ENCODE measurements at places on chromosomes 2 and 18.

DNA sequence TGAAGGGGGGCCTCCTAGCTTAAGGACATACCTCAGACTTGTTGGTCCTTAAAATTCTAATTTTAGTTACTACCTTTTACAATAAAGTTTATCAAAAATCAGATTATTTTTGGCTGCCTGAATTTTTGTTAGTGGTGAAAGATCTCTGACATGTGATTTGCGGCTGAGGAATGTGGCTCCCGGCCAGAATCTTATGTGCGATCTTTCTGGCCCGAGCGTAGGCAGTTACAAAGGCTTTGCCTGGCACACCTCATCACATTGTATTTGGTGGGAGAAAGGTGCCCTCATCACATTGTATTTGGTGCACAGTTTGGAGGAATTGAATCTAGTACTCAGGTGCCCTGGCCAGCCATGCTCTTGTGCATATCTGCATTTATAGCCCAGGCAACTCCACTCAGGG, 289.1 kb downstream of the GULP1 start:
- no peak for DNase-seq

DNA sequence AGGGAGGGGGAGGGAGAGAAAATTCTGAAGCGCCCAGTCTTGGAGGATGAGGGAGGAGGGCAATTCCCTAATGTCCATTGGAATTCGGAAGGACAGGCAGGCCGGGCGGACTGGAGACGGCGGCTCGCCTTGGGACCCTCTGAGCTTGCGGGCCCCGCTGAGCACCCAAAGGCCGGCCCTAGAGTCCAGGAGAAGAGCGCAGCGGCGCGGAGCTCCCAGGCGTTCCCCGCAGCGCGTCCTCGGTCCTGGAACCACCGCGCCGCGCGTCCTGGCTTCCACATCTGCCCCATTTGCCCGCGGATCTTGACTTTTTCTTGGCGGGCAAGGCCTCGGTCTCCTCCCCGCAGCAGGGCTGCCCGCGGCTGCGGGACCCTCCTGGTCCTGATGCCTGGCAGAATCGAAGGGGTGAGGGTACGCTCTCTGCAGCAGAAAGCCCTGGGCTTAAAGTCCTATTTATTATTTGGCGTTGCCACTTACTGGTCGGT, 675 bp upstream of the MLPH start:
- no peak for DNase-seq

GRCh38 chr2:75288760-75289159, 89.4 kb upstream of the TACR1 start:
- no peak for DNase-seq

DNA sequence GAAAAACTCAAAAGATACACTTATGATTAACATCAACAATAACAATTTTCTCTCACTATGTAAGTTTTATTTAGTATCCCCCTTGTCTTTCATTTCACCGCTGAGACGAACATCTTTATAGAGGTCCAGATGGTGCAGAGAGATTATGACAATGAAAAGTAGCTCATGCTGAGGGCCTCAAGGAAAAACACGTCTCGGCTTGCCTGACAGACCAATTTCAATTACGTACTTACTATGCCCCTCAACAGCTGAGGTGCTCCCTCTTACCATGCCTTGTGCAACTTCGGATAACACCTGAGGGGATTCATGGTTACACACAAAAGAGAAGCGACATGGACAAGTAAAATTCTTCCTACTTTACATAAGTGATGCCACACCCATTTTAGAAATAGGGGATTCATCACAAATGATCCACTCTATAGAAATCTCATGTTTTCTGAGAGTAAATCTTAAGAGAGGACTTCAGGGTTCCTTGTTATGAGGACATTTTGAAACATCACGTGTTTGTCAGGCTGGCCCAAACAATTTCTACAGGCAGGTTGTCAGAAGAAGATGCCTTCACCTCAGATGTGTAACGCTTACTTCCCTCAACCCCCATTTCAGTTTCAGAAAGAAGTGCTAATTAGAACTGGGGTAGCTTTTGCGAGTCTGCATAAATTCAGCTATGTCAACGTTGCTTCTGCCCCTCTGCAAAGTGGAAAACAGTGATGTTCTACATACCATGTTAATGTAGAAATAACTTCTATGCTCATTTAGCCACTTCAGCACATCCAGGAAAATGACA, 191.4 kb downstream of the NRXN1 start:
- no peak for DNase-seq

DNA sequence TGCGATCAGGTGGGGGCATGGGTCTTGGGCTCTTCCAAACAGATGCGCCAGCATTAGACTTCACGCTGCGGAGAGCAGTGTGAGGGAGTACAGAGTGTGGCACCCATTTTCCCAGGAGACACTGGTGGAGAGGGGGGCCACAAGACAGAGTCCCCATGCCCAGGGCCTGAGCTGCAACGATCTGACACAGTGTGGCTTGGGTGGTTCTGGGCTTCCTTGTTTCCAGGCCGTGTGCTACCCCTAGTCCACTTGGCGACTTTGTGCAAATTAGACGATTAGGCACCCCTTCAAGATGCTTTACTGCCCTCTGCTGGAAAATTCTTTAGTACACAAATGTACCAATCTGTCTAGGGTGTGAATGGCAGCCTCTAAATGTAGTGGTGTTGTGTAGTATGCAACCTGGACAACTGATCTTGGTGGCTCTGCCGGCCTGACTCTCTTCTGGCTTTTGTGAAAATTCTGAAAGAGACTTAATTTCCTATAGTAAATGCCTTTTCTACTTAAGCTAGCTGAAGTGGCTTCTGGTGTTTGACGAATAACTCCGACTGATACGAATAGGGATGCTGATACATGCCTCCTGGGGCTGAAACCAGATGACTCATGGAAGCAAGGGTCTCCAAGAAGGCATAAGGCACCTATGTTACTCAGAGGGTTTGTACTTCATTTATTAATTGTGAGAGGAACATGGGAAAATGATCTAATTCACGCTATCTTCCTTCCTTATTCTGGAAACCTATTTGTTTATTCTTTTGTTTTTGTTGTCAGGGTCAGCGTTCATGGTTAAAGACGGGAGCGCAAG, 92.3 kb upstream of the SMAD2 start:
- DNase-seq = peak; percentile 82

DNA sequence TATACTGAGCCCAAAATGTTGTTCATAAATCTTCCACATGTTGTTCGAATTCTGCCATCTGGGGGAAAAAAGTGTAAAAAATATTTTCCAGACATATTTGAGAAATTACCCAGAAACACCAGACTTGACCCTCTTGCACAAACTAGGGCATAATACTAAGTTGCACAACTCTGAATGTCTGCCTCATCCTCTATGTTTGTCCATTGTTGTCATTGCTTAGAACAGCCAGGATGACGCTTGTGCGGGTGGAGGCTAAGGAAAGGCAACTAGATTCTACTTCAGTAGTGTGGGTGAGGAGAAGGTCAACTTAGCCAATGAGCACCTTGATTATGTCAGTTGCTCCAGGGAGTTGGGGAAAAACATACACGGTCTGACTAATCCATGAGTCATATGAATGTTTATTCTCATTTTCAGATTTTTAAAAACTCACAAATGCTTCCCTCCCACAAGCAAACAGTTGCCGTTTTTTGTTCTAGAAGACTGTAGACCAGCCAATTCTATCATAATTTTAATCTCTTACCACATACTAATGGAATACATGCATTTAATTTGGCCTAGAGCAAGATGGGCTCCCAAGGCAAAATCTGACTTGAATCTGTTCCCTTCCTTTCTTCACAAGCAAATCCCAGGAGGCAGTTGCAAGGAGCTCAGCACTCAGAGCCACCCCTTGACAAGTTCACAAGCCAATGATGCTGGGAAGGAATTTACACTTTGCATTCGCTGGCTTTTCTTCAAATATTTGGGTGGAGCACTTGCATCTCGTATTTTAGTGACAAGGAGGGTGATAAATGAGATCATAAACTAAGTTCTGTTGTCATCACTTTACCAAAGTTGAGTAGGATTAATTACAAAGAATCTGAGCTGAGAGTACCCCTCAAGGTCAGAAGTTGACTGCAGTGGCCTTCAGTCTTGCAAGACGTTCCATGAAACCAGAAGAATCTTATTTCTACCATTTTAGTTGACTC, 163.2 kb upstream of the TWIST2 start:
- no peak for DNase-seq

- DNase-seq = no peak
Observed at GRCh38 chr2:235523021-235523420, 29.2 kb downstream of the AGAP1 start.

GRCh38 chr2:9975805-9976447, 24.4 kb downstream of the GRHL1 start:
- DNase-seq = no peak

DNA sequence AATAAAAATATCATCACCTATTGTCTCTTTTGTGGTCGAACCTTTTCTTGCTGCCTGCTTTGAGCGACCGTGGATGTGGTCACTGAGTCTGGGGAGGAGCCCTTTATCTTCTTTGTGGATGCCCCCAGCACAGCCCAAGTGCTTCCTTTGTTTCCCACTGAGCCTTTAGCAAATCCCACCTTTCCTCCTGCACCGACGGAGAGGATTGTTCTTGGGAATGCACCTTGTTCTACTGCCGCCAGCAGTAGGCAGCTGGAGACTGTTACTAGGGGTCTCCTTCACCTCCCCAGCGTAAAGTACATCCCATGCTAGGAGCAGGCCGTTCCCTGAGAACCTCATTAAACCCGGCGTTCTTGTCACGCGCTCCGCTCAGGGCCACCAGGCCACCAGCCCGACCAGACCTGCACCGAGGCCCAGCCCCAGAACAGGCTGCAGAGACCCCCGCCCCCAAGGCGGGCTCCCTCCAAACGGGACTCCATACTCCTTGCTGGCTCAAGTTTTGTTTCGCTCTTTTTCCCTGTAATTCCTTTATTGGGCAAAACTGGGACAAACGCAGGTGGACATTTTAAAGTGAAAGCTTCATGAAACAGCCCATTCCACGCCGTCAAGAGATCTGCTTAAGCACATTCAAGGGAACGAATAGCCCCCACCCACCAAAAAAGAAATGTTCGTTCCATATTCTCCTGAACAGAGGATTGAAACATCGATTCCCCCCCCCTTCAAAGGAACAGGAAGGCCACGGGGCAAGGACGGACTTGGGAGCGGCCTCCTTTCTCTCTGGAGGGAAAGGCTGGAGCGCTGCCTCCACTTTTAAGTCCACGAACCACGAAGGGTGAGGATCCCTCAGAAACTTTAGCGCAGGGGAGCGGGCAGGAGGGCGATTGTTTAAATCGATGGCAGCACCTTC, 1.1 kb upstream of the MAT2A start:
- DNase-seq = peak; percentile 56

DNA sequence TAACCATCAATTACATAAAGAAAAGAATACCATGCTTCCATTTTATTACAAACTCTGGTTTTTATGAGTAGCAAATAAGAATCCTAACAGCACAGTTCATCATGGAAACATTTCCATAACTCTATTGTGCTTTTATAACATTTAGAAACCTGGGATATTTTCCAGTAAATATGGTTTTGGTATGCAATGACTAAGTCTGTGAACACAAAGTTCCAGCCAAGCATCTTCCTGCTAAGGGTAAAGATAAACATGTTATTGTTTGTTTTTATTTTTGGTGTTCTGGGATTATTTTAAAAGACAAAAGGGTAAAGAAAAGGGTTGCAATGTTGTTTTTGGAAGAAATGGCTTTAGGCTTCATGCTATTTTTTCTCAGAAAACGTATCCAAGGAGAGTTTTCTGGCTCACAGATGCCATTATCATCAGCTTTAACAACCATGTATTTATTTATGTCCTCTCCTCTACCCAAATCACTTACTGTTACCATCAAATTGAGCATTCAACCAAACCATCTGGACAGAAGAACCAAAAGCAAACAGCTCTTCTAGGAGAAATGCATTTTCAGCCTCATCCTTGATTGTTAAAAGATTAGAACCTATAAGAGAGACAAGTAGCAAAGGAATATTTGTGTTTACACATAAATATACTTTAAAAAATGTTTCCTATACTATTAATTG, 116.0 kb downstream of the PLA2R1 start:
- DNase-seq = peak; percentile 21

GRCh38 chr2:210172219-210172575, 988 bp upstream of the KANSL1L start:
- DNase-seq = no peak

DNA sequence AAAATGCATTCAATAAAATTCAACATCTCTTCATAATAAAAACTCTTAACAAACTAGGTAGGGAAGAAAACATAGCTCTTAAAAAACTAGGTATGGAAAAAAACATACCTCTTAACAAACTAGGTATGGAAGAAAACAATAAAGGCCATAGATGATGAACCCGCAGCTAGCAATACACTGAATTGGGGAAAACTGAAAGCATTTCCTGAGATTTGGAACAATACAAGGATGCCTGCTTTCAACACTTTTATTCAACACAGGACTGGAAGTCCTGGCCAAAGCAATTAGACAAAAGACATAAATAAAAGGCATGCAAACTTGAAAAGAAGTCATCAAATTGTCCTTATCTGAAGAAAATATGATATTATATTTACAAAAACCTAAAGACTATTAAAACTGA, 67.8 kb downstream of the NCKAP1 start:
- no peak for DNase-seq

- DNase-seq = no peak
Observed at GRCh38 chr2:150517951-150518680, 30.6 kb upstream of the RND3 start.

GRCh38 chr2:69437751-69438154, 518 bp upstream of the NFU1 start:
- DNase-seq = peak; percentile 44

GRCh38 chr2:8333177-8333831, 348.6 kb upstream of the ID2 start:
- no peak for DNase-seq

- no peak for DNase-seq
Observed at GRCh38 chr2:11990576-11990975, 244.1 kb downstream of the LPIN1 start.

GRCh38 chr2:78355967-78356366, 669.5 kb upstream of the REG3G start:
- DNase-seq = no peak

- no peak for DNase-seq
Observed at GRCh38 chr2:180682871-180683270, 297.5 kb upstream of the UBE2E3 start.

- no peak for DNase-seq
Observed at GRCh38 chr2:241817126-241817820, 8.3 kb downstream of the NEU4 start.

DNA sequence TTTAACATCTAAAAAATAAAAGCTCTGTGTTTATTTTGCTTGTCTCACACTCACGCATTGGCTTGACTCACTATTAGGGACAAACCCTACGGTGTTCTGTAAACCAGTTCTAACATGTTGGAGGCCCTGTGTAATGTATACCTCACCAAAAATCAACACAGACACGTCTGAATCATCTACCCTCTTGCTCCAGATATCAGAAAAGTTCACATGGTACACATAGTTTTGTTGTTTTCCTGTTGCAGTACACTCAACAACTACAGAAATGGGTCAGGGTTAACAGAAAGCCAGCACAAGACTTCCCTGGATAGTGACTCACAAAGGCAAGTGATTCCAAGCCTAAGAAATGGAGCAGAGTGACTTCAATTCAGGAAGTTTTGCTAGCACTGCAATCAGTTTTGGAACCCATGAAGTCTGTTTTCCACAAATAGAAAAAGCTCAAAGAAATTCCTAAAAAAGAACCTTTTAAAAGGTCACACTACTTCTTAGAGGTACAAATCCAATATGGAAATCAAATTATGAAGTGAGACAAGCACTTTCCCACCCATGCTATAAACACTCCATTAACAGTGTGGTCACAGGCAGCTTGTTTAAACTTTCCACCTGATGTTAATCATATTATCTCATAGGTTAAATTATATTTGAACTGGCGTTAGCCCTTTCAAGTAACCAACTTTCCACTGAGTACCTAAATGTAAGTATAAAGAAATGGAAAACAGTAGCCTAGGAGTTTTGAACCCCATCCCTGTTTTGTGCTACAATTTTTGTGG, 87.4 kb downstream of the GAREM1 start:
- no peak for DNase-seq

Measured in DMS153 (cell line).